ENCODE measurements at places on chromosomes 12 and 14. TPM values are rescaled to one million over a fixed set of nuclear protein-coding genes. Genes with fewer than 3 reads are reported as not detected.

DNA sequence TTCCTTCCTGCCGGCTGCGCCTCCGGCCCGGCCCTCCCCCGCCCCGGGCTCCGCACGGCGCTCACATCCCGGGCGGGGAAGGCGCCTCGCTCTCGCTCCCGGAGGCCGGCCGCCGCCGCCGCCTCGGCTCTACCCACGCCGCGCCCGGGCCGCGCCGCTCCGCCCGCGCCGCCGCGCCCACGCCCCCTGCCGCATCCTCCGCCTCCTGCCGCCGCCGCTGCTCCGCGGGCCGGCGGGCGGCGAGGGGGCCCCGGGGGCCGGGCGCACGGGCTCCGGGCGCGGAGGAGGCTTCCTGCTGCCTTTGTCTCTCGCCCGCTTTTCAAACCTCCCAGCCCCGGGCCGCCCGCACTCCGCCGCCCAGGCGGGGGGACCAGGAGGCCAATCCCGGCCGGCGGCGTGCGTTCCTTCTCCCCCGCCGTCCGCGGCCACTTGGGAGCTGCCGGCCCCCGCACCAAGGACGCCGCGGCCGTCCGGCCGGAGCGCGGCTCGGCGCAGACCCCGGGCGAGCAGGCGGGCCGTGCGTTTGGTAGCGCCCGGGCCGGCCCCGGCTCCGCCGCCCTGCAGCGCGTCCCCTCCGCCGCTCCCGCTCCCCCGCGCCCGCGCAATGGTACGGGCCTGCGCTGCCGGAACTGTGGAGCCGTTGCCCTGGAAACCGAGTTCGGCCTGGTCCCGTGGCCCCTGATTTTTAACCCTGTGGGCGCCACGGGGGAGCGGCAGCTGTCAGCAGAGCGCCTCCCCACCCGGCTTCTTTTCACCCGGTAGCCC, at the start of gene FBXL14:
Gene FBXL14, minus strand, starts transcription at position 321 of the 765 bp plus-strand sequence. CDS start 515 bp downstream, outside the sequence.
- DNase-seq, result peak; percentile 92

DNA sequence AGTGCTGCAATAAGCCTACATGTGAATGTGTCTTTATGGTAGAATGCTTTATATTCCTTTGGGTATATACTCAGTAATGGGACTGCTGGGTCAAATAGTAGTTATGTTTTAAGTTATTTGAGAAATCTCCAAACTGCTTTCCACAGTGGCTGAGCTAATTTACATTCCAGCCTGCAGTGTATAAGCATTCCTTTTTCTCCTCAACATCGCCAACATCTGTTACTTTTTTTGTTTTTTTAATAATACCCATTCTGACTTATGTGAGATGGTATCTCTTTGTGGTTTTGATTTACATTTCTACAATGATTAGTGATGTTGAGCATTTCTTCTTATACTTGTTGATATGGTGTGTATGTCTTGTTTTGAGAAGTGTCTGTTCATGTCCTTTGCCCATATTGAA, 1186.2 kb downstream of the BCL11B start:
- no peak for DNase-seq

DNA sequence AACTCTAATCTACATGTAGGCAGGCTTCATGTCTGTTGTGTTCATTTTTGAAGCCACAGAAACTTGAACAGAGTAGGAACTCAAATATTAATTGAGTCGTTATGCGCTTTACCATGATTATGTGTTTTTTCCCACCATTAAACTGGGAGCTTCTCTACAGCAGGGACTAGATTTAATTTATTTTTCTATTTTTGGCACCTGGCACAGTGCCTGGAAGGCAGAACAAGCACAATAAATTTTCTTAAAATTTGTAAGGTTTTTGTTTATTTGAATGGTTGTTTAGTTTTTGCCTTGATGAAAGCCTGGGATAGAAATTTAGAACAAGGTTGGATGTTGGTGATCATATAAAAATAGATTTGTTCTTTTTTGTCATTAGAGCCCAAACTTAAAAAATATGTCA, 221.7 kb upstream of the PLEKHG7 start:
- no peak for DNase-seq

- DNase-seq, result no peak
Measured at GRCh38 chr12:115191342-115191741, 507.4 kb upstream of the TBX3 start.

DNA sequence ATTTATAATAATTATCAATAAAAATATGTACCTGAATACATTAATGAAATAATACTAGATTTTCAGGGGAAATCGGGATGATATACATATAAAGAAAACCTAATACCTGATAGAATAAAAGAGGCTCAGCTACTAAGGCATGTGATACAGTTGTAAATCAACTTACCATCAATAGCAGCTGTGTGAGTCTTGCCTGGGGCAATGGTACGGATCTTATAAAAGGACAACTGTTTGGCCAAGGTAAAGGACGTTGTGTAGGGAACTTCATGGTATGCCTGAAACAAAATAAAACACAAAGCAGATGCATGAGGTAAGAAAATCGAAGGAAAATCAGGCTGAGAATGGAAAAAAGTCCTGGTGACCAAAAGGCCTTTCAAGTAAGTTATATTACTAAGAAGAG, 25.4 kb downstream of the NEK9 start:
- no peak for DNase-seq

DNA sequence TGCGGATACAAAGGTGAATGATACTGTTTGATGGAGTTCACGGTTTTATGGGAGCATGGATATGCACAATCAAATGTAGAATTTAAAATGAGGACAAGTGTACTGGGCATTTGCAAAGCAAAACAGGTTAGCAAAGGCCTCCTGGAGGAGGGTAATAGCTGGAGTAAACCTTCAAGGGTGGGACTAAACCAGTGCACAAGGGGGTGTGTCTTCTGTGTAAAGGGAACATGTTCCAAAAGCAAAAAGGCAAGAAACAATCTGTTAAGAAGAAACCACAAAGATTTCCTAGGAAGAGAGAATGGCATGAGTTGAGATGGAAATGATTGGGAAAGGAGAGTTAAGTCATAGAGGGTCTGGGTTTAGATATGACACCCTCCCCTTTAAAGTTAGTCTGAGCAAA, 109.2 kb upstream of the SLCO1C1 start:
- DNase-seq, result no peak

- peak; percentile 9 for DNase-seq
Measured at GRCh38 chr12:59372956-59373355, 222.9 kb upstream of the SLC16A7 start.

DNA sequence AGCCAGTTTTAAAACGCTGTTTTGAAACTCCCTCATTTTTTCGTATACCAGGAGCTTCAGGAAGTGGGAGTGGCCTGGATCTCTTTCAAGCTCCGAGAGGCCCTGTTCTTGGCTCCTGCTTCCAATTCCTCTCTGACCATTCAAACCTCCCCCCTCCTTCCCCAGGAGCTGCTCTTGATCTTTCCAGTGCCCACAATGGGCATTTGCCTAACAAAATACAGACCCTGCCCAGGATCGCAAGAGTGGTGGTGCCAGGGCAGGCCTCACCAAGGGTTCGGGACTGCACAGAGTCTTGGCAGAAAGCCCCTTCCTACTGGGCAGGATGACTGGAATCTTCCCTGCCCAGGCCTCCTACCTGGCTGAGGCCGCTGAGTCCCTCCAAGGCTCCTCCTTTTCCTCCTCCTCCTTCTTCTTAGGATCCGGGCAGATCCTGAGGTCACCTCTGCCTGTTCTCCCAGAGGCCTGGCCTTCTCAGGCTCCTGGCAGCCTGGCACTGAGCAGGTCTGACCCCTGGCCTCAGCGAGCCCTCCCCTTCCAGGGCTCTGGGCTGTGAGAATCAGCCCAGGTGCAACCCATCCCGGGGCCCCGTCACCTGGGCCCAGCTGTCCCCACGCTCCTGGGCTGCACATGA, 46.9 kb upstream of the NOS1 start:
- no peak for DNase-seq

- DNase-seq, result no peak
Measured at GRCh38 chr12:59887178-59887577, 291.3 kb downstream of the SLC16A7 start.

DNA sequence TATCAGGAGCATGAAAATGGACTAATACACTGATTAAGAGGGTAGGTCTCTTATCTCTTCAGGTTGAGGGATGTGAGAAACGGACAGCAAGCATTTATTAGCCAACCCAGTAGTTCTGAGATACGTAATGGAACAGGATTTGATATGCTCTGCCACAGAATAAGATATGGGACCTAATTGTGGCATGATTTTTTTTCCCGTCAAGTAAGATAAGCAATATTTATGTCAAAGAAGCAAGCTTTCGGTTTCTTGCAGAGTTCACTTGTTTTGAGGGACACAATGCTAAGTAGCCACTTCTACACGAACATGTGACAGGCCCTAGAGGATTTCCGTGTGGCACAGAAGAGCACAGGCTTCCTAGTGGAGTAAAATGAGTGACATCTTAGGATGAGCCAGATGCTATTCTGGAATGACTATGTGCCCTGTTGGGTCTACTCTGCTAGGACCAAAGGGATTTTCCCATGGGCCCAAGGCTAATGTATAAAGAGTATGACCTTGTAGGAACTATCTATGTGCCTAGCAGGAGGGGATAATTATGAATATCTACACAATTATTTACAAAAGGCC, 57.9 kb downstream of the SLC38A1 start:
- DNase-seq, result no peak

- DNase-seq, result no peak
Measured at GRCh38 chr14:95948558-95948981, 71.9 kb downstream of the TUNAR start.

GRCh38 chr14:69648480-69649451, 37.4 kb downstream of the SUSD6 start:
- no peak for DNase-seq

- DNase-seq, result no peak
Measured at GRCh38 chr14:94771158-94771905, 1.4 kb upstream of the GSC start.

GRCh38 chr12:105272814-105273416, 36.9 kb upstream of the APPL2 start:
- no peak for DNase-seq

GRCh38 chr12:105596731-105597130, 266.2 kb downstream of the C12orf75 start:
- no peak for DNase-seq

DNA sequence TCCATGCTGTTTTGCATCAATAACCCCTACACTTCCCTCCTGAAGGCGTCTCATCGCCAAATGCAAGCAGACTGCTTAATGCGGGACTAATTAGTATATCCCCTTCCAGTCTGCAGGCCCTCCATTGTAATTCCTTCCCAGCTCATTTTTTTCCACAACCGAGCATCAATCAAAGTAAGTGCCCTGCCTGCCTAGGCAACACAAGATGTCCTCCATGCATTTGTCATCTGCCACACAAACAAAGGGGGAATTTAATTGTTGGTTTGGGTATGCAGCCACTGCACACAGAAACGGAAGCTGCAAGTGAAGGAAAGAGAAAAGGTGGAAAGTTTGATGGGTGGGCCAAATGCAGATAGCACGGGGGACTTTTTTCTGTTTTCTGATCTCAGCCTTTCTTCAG, 168.0 kb downstream of the EGLN3 start:
- no peak for DNase-seq

DNA sequence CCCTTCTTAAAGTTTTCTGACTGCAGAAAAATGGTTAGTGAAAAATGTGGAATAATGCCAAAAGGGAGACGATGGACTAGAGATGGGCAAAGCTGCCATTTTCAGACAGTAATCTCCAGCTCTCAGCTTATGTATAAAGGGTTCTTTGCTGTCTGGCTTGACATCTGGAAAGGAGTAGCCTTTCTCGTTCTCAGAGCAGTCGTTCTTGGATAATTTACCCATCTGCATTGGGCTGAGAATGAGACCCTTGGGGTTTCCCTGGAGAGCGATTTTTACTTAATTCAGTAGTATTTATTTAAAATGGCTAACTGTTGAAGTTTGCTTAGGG, 1.2 kb downstream of the NUDT4 start:
- DNase-seq, result no peak

GRCh38 chr14:46464341-46464740, 187.2 kb downstream of the RPL10L start:
- no peak for DNase-seq

- peak; percentile 65 for DNase-seq
Measured at GRCh38 chr14:66508846-66509621, 1.1 kb downstream of the GPHN start.

The DDX54 gene
- total RNA-seq, result 112 TPM

The NPFF gene
- not detected for total RNA-seq

The RBP5 gene
- not detected for total RNA-seq

The GSG1 gene
- total RNA-seq, result not detected

The ALDH2 gene
- 3.8 TPM for total RNA-seq

The ESPL1 gene
- total RNA-seq, result 62.1 TPM

The KCNK10 gene
- total RNA-seq, result not detected

The RHOJ gene
- total RNA-seq, result not detected

The ABCC9 gene
- not detected for total RNA-seq

The RDH16 gene
- 0.36 TPM for total RNA-seq

The TEX52 gene
- 0.29 TPM for total RNA-seq
